ENCODE measurements at places on chromosomes 7 and 10. TPM values are rescaled to one million over a fixed set of nuclear protein-coding genes. Genes with fewer than 3 reads are reported as not detected.

Gene ELOVL3
- polyA plus RNA-seq: 0.26 TPM

Gene PDIA4
- polyA plus RNA-seq: 97.1 TPM

GRCh38 chr7:115731796-115732471 is 298.6 kb downstream of the TFEC start:
- H3K4me3 ChIP-seq: no peak overlapping the region
- no peak overlapping the region for H3K27ac ChIP-seq
- no peak for DNase-seq
- H3K36me3 ChIP-seq: no peaks in the 10 kb centered on the region
- no peaks in the 10 kb centered on the region for H3K27me3 ChIP-seq

DNA sequence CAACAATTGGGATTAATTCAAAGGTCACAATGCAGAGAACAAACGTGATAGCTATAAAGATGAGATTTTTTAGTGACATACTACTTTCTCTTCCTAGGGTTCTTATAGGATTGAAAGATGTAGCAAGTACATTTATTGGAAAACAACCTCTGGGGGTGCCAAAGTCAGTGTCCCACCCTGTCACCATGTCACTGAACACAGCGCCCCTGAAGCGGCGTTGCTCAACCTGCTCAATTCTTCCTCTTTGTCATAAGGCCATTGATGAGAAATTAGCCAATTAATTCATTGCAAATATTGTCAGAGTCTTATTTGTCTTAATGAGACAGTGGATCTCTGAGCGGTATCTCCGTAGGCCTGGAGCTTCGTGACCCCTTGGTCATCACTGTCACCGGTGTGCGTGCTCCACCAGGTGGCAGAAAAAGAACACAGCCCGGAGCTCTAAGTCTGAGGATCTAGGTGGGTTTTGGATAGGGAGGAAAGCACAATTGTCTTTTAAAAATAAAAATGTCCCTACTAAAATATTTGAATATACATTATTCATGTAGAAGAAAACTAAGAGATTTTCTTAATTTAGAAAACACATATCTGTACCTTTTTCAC is 362.6 kb downstream of the PAXIP1 start:
- no peaks in the 10 kb centered on the region for H3K27me3 ChIP-seq
- no peak overlapping the region for H3K4me3 ChIP-seq
- H3K27ac ChIP-seq: no peak overlapping the region
- no peaks in the 10 kb centered on the region for H3K36me3 ChIP-seq

DNA sequence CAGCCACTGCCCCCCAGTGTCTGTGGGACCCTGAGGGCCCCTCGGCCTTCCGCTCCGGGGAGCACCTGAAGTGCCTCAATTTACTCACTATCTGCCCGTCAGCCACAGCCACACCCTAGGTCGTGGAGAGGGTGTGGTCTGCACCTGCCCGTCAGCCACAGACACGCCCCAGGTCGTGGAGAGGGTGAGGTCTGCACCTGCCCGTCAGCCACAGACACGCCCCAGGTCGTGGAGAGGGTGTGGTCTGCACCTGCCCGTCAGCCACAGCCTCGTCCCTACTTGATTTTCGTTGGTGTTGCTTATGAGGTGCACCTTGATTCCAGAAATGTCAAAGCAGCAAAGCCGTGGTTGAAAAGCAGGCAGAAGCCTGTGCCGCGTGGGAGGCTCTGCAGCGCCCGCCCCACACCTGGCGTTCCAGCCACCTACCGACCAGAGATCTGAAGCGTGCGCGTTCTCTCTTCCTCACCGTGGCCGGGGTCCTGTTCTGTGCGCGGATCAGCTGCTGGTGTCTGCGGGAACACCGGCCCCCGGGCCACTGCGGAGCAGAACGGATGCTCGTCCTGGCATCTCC is 101.6 kb downstream of the DYNC2I1 start:
- no peak for DNase-seq
- no peaks in the 10 kb centered on the region for H3K36me3 ChIP-seq
- H3K27me3 ChIP-seq: peaks cover 23% of the 10 kb centered on the region
- H3K27ac ChIP-seq: no peak overlapping the region
- H3K4me1 ChIP-seq: peaks cover 11% of the 10 kb centered on the region
- H3K4me3 ChIP-seq: peak overlapping the region; percentile 63

- peaks cover 57% of the 10 kb centered on the region for H3K36me3 ChIP-seq
- DNase-seq: no peak
- H3K27me3 ChIP-seq: no peaks in the 10 kb centered on the region
- no peak overlapping the region for H3K27ac ChIP-seq
Measured at GRCh38 chr7:143390104-143390772, 9.1 kb downstream of the ZYX start.
